ENCODE measurements at places on chromosomes 16 and 17. TPM values are rescaled to one million over a fixed set of nuclear protein-coding genes. Genes with fewer than 3 reads are reported as not detected.
A peak's percentile ranks its signal among the peaks of the same experiment; 100 is the strongest.

The ACSM2A gene
- total RNA-seq = 1,049 TPM

The THAP11 gene
- 14.1 TPM for total RNA-seq

The SLFN14 gene
- 23.7 TPM for total RNA-seq

DNA sequence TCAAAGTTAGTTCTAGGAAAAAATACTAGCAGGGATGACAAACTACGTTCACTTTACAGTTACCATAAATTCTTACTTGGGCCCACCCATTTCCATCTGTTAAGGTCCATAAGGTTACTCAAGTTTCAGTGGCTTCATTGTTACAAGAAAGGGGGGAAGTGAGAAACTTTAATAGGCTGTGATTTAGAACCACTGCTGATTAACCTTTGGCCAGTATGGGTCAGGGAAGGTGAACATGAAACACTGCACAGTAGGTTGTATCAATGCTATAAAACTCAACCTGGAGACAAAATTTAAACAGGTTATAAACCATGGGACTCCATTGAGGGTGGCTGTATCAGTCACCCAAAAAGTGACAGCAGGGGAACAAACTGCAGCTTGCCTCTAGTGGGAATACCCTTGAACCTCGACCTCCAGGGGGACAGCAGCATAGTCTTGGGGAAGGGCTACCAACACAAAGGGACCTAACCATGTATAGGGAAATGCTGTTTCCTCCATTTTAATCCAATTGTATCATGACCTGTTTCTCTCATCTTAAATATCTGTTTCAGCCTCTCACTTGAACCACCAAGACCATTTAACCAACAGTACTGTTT, 10.4 kb downstream of the PTRH2 start:
- peaks cover 59% of the 10 kb centered on the region for H3K36me3 ChIP-seq
- H3K27ac ChIP-seq = no peak overlapping the region
- H3K27me3 ChIP-seq = no peaks in the 10 kb centered on the region
- H3K4me3 ChIP-seq = no peak overlapping the region
- DNase-seq = no peak

DNA sequence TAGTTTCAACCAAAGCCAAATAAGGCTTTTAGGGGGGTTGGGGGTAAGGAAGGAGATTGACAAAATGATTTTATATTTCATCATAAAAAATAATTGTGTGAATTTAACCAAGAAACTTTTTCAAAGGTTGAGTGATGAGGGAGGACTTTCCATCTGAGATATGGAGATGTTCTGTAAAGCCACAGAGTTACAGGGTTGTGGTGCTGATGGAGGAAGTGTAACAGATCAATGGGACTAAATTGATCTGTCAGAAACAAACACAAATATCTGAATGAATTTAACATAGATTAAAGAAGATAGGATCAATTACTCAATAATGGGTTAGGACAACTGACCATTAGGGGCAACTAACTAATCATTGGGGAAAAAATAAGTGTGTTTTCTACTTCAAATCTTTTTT, 14.2 kb upstream of the PIK3R5 start:
- no peak for DNase-seq
- no peak overlapping the region for H3K27ac ChIP-seq
- H3K36me3 ChIP-seq = no peaks in the 10 kb centered on the region
- H3K27me3 ChIP-seq = no peaks in the 10 kb centered on the region
- no peaks in the 10 kb centered on the region for H3K4me1 ChIP-seq
- no peak overlapping the region for H3K4me3 ChIP-seq

GRCh38 chr16:69440250-69440649, 15.8 kb downstream of the CYB5B start:
- H3K4me3 ChIP-seq = no peak overlapping the region
- H3K27me3 ChIP-seq = no peaks in the 10 kb centered on the region
- no peak overlapping the region for H3K27ac ChIP-seq
- H3K36me3 ChIP-seq = no peaks in the 10 kb centered on the region
- no peak for DNase-seq

GRCh38 chr17:53134548-53134947, 688.2 kb upstream of the KIF2B start:
- no peaks in the 10 kb centered on the region for H3K36me3 ChIP-seq
- H3K27ac ChIP-seq = no peak overlapping the region
- H3K27me3 ChIP-seq = no peaks in the 10 kb centered on the region
- no peak for DNase-seq
- H3K4me3 ChIP-seq = no peak overlapping the region
- no peaks in the 10 kb centered on the region for H3K4me1 ChIP-seq

DNA sequence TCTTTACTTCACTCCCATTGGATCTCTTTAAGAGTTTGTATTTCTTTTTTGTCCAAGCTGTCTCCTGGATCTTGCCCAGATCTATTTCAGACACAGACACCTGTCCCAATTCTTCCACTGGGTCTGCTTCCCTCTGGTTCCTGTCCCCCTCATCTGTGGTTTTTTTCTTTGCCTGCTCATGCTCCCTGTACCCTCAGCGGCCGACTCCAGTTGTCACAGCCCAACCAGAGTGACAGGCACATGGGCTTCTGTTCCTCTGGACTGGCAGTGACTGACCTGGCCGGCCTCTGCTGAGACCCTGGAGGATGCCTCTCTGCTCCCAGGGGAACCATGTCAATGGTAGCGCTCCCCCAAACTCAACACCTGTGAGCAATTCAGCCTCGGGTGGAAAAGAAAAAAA, 142.6 kb downstream of the WSCD1 start:
- H3K27me3 ChIP-seq = peaks cover 9% of the 10 kb centered on the region
- no peaks in the 10 kb centered on the region for H3K4me1 ChIP-seq
- no peak for DNase-seq
- no peaks in the 10 kb centered on the region for H3K36me3 ChIP-seq

- no peaks in the 10 kb centered on the region for H3K27me3 ChIP-seq
- no peaks in the 10 kb centered on the region for H3K4me1 ChIP-seq
- DNase-seq = no peak
- H3K27ac ChIP-seq = no peak overlapping the region
Observed at GRCh38 chr16:50676684-50677225, 4.4 kb downstream of the SNX20 start.

DNA sequence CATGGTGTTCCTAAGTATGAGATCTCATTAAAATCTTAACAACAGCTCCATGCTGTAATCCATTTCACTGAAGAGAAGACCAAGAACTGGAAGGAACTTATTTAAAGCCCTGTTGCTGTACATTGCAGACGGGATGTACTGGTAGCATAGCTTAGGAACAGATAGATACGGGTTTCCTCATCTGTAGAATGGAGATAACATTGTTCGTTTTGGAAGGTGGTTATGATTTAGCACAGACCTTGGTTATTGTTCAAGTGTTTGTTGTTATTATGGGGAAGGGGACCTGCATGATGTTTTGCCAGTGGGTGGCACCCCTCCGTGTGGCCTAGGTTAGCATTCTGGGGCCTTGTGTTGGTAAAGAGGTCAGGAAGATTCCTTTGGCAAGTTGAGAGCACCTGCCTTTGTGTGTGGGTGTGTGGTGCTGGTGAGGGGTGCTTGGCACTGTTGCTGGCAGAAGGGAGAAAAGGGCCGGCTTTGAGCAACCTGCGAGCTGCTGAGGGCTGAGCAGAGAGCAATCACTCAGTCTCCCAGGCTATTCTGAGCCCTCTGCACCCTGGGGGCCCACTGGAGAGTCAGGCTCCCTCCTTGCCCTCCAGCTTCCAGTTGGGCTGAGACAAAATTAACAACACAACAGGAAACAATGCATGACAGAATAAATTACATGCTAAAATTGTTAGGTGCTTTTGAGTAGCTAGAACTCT, 2.3 kb downstream of the TAOK2 start:
- peak overlapping the region; percentile 32 for H3K27ac ChIP-seq
- H3K4me1 ChIP-seq = peaks cover 21% of the 10 kb centered on the region
- peaks cover 15% of the 10 kb centered on the region for H3K36me3 ChIP-seq

DNA sequence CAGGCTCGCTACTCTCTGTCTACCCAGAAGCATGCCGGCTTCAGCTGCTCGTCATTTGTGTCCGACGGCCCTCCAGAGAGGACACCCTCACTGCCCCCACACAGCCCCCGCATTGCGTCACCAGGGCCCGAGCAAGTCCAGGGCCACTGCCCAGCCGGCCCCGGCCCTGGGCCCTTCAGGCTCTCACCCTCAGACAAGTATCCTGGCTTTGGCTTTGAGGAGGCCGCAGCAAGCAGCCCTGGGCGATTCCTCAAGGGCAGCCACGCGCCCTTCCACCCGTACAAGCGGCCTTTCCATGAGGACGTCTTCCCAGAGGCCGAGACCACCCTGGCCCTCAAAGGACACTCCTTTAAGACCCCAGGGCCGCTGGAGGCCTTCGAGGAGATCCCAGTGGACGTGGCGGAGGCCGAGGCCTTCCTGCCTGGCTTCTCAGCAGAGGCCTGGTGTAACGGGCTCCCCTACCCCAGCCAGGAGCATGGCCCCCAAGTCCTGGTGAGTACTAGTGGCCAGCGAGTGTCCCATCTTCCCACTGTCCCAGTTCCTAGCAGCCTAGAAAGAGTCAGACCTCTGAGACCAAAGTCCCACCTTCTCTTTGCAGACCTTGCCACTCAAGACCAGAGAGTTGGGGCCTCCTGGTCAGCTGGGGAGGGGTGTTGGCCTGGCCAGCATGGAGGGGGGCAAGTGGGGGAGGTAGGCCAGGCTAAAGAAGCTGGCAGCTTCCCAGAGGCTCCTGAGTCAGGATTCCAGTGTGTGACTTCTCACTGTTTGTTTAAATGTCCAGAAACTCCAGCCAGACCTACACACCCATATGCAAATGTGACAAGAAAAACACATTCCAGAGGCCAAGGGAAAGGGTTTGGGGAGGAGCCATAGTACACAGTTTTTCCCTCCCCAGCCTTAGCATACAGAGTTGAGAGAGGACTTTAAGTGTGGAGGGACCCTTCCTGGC, 18.6 kb downstream of the FOXN1 start:
- no peaks in the 10 kb centered on the region for H3K27me3 ChIP-seq
- no peak overlapping the region for H3K27ac ChIP-seq
- DNase-seq = no peak
- no peaks in the 10 kb centered on the region for H3K36me3 ChIP-seq
- H3K4me3 ChIP-seq = no peak overlapping the region

DNA sequence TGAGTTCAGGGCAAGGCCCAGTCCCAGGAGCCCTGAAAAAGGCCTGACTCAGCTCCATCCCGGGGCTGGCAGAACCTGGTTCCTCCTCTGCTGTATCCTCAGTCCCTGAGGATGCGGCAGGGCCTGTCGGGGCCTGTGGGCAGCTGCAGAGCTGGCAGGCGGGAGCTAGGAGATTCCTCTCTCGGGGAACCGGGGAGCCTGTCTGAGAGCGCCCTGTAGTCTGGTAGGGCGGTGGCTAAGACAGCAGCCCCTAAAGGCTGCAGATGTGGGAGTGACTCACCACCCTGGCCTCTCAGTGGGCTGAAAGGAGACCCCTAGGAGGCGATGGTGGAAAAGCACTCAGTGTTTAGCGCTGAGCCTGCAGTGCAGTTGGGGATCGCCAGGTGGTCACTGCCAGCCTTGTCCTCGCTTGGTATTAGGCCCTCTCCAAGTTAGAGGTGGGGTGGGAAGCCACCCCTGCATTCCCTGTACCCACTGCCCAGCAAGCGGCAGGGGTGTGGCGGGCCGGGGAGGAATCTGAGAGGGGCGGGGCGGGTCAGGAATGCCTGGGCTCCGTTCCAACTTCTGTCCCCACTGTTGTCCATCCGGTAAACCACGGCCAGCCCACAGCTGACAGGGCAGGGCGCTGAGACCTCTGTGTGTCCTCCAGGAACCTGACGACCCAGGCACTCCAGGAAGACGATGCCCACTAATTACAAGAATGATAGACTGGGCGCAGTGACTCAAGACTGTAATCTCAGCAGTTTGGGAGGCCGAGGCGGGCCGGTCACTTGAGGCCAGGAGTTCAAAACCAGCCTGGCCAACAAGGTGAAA, 29.5 kb upstream of the CDH1 start:
- no peaks in the 10 kb centered on the region for H3K36me3 ChIP-seq
- H3K4me3 ChIP-seq = no peak overlapping the region
- no peak overlapping the region for H3K27ac ChIP-seq
- H3K27me3 ChIP-seq = no peaks in the 10 kb centered on the region

DNA sequence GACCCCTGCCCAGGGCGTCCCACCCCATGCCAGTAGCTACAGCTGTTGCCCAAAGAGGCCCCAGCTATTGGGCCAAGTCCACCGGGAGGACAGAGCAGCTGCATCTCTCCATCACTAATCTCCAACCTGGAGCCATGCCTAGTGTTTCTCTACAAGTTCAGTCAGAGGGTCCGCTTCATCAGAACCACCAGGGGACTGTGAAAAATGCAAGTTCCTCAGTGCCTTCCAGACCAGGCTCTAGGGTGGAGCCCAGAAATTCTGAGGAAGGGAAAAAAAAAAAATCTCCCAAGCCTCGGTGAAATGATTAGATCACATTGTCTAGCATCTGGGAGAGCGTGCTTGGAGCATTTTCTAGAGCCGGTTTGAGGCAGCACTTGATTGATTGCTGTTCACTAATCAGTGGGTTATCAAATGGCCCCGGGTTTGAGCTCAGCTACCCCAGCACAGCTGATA, 22.4 kb upstream of the HERPUD1 start:
- no peaks in the 10 kb centered on the region for H3K27me3 ChIP-seq
- H3K4me1 ChIP-seq = no peaks in the 10 kb centered on the region
- no peak overlapping the region for H3K4me3 ChIP-seq
- DNase-seq = no peak
